ENCODE measurements at places on chromosomes 5 and 9.

- no peak for DNase-seq
Observed at GRCh38 chr9:32234451-32234850, 150.0 kb upstream of the ACO1 start.

GRCh38 chr9:87336914-87337333 lies 160.7 kb upstream of the DAPK1 start:
- DNase-seq = peak; percentile 93

DNA sequence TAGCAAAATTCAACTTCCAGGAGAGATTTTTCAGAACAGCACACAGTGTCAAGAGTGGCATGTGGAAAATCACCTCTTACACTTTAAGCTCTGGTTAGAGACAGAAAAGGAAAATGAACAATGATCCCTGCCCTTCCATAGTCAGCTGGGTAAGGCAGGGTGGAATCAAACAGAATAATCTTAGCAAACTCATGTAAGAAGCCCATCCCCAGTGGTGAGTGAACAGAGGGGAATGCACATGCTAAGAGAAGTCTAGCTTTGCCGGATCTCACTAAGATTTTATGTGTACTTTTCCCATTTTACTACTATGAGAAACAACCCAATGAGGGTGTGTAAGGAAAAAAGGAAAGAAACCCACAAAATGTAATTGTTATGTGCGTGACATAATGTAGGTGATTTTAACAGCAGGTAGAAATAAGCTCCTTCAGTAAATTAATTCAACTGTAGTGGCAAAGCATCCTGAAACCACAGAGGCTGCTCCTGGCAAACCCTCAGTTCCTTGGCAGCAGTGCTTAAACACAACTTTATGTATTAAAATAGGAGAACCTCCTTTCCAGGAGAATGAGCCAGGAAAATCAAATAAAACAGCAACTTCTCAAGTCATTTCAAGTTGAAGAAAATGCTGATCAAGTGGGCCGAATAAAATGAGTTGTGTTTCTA lies 366.0 kb upstream of the TRPC7 start:
- DNase-seq = no peak

DNA sequence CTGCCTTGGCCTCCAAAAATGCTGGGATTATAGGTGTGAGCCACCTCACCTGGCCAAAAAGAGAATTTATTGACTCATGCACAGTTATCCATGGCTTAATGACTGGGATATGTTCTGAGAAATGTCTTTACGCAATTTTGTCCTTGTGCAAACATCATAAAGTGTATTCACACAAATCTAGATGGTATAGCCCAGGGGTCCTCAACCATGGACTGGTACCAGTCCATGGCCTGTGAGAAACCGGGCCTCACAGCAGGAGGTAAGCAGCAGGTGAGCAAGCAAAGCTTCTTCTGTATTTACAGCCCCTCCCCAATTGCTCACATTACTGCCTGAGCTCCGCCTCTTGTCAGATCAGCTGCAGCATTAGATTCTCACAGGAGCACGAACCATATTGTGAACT lies 12.4 kb upstream of the SIL1 start:
- no peak for DNase-seq

DNA sequence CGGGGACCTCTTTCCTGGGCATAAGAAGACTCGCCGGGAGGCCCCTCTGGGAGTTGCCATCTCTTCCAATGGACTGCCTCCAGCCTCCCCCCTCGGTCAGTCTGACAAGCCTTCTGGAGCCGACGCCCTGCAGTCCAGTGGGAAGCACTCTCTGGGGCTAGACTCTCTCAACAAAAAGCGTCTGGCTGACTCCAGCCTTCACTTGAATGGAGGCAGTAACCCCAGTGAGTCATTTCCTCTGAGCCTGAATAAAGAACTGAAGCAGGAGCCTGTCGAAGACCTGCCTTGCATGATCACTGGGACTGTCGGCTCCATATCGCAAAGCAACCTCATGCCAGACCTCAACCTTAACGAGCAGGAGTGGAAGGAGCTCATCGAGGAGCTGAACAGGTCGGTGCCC lies 28.4 kb upstream of the LTC4S start:
- DNase-seq = no peak

- DNase-seq = no peak
Observed at GRCh38 chr5:38237681-38238080, 20.7 kb upstream of the EGFLAM start.

DNA sequence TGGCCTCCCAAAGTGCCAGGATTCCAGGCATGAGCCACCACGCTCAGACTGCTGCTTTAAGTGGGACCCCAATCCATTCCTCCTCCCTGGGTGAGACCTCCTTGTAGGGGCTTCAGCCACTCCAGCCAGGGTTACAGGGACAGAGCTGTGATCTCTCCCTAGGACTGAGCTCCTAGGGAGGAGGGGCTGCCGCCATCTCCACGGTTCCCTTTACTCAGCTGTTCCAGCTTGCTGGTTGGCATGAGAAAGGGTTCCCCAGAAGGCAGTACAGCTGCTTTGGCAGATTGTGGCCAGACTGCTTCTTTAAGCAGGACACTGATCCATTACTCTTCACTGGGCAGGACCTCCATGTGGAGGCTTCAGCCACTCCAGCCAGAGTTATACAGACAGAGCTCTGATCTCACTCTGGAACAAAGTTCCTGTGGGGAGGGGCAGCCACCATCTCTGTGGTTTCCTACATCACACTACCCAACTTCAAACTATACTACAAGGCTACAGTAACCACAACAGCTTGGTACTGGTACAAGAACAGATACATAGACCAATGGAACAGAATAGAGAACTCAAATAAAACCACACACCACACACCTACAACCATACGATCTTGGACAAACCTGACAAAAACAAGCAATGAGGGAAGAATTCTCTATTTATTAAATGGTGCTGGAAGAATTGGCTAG lies 7.2 kb downstream of the INSL6 start:
- DNase-seq = no peak

DNA sequence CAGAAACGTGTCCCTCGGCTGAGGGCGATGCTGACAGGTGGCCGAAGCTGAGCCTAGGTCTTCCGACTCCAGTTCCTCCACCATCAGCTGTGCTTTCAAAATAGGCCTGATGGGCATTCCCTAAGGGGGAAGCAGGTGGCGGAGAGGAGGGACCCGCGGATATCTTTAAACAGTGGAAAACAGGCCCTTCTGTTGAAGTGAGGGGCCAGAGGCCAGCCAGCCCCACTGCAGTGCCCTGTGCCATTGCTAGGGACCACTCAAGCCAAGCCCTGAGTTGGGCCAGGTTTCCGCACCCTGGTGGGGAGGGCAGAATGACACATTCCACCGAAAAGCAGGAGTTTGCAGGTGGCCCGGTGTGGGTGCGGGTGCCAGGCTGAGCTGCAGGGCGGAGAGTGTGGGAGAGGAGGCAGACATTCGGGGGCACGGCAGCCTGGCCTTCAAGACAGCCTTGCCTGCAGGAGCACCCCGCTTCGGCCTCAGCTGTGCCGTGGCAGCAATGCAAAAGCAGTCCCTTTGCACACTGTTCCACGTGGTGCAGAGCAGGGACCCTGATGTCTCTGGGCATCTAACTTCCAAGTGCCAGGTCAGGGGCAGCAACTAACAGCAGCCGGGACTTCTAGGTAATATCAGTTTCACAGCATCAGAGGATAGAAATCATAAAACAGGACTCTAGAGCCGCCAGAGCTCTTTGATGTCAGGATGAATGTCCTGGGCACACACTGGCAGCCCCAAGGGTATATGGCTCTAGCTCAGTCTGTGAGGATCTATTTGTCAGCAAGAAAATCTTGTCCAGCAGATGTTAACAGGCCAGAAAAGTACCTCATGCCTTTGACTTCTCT lies 17.2 kb downstream of the HNRNPH1 start:
- no peak for DNase-seq

GRCh38 chr9:95557142-95557541 lies 40.4 kb upstream of the PTCH1 start:
- no peak for DNase-seq

DNA sequence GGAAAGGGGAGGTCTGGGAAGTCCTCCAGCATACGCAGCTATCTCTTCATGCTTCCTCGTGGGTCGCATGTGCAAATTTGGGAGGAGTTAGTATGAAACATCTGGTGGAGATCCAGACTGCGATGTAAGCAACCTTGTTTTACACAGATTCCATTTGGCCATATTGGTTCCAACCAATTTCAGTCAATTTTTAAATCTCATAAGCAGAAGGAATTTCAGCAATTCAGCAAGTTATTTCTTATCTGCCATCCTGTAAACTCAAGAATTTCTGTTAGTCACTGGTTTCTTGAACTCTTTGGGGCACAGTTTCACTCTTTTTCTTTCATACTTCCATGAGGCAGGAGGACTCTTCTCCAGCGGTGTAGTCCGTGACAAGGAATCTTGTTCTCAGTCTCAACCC lies 130.4 kb upstream of the CLINT1 start:
- DNase-seq = no peak

GRCh38 chr9:105401651-105402050 lies 46.2 kb upstream of the FSD1L start:
- DNase-seq = no peak

- DNase-seq = no peak
Observed at GRCh38 chr9:106920701-106921283, 57.8 kb downstream of the ZNF462 start.

- no peak for DNase-seq
Observed at GRCh38 chr5:27266184-27266583, 227.8 kb upstream of the CDH9 start.

DNA sequence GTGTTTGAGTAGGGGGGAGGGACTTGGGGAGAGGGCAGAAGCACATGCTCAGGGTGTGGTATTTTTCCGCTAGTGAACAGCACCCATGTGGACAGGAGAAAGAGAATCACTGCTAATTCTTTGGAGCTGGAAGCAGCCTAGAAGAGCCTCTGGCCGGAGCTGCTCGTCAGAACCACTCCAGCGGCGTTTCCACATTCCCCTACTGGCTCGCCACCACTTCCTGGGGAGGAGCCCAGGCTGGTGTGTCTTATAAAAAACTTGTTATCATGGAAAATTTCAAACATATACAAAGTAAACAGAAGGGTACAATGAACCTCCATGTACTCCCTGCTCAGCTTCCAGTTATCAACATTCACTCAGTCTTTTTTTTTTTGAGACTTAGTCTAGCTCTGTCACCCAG lies 26.7 kb downstream of the LHX2 start:
- no peak for DNase-seq

- DNase-seq = no peak
Observed at GRCh38 chr5:135140446-135141204, 106.6 kb upstream of the PITX1 start.

GRCh38 chr5:64074533-64074932 lies 91.1 kb upstream of the RNF180 start:
- DNase-seq = no peak

- no peak for DNase-seq
Observed at GRCh38 chr9:124014956-124015660, 3.5 kb downstream of the LHX2 start.

DNA sequence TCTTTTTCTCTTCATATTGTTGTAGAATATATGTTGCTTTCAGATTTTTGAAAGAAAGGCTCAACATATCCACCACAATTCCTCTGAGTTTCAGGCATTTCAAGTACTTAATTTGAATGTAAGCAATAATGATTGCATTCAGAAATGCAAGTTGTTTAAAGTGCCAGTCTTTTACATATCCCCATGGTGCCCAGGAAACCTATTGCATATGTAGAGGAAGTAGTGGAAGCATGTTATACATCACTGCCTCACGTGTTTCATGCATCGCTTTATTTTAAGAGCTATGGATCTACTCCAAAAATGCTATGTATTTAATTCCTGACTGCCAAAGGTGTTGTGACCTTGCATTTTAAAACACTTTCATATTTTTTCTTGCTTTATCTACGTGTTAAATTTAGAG lies 28.1 kb downstream of the CPEB4 start:
- DNase-seq = peak; percentile 87

DNA sequence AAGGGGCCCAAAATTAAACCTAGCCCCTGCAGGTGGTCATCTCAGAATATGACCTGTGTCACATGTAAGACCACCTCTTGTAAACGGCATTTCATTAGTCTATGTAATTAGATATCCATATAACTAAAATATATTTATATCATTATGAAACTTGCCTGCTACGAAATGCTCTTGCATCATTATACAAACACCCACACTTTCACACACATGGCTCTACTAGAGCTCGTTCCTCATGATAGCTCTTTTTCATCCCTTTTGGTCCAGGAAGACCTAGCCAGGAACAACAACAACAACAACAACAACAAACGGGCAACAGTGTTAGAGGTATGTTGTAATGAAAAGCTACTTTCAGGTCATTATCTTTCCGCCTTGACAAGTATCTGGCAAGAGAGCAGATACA lies 58.6 kb downstream of the LHFPL2 start:
- no peak for DNase-seq

- no peak for DNase-seq
Observed at GRCh38 chr9:6758248-6758497, 400 bp downstream of the KDM4C start.

GRCh38 chr5:123157791-123158581 lies 68.9 kb downstream of the PRDM6 start:
- DNase-seq = no peak

GRCh38 chr5:105428451-105429380 lies 1866.1 kb upstream of the NUDT12 start:
- DNase-seq = no peak

DNA sequence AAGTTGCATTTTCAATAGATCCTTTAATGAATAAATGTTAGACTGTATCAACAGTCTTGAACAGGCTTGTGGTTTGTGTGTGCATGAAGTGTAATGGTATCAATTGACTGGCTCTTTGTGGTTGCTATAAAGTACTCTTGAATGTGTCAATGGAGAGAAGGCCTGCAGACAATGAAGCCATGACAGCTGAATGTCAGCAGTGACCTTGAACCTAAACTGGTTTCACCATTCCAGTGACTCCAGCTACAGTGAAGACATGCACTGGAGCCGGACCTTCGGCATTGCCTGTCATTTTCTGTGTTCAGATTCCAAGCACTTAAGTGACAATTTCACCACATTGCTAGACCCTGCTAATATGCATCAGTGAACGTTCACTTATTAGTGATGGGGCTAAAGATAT lies 276.0 kb upstream of the TMEM161B start:
- DNase-seq = no peak

- DNase-seq = no peak
Observed at GRCh38 chr5:104189909-104190308, 627.3 kb upstream of the NUDT12 start.

DNA sequence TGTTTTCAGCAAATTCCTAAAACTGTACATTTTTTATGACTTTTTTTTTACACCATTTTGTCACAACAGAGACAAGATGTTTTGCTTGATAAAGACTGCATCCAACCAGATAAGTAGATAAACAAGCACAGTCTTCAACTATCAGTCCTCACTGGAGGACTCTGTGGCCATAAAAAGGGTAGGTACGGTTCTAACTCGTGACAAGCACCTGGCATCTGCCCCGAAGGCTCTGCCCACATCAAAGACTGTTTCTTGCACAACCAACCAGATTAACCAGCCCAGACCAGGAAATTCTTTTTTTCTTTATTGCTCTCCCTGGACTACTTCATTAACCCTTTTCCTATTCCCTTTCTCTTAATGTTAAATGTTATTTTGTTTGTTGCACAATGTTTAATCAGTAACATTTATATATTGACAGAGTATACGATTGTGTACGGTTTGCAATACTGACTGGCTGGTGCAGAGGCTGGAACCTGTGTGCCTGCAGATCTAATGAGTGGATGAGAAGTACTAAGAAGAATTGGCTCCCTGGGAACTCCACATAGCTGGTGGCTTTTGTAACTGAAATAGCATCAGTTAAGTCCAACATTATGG lies 74.1 kb downstream of the SERINC5 start:
- no peak for DNase-seq

Data from SK-N-MC (cell line).